ENCODE measurements at places on chromosomes 4 and X. TPM values are rescaled to one million over a fixed set of nuclear protein-coding genes. Genes with fewer than 3 reads are reported as not detected.

GRCh38 chr4:2296631-2297601, 35.0 kb upstream of the MXD4 start:
- DNase-seq: no peak

The RS1 gene
- not detected for polyA plus RNA-seq

DNA sequence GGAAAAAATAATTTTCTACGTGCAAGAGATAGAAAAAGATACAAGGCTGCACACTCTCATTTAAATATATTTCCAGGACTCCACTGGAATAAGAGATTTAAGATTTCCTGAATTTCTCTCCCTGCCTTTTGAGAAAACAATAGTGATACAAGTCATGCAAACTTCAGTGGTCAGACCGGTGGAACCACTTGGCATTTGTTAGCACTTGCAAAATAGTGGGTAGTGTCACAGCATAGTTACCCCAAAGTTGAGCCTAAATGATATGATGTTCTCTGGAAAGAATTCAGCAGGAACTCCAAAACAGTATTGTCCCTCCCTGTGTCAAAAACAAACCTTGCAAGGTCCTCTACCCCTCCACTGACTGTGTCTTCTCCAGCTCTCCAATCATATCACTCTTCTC, 102.3 kb downstream of the ANKRD50 start:
- no peak for DNase-seq

- no peak for DNase-seq
Observed at GRCh38 chr4:135732448-135732847, 1530.9 kb upstream of the PABPC4L start.

DNA sequence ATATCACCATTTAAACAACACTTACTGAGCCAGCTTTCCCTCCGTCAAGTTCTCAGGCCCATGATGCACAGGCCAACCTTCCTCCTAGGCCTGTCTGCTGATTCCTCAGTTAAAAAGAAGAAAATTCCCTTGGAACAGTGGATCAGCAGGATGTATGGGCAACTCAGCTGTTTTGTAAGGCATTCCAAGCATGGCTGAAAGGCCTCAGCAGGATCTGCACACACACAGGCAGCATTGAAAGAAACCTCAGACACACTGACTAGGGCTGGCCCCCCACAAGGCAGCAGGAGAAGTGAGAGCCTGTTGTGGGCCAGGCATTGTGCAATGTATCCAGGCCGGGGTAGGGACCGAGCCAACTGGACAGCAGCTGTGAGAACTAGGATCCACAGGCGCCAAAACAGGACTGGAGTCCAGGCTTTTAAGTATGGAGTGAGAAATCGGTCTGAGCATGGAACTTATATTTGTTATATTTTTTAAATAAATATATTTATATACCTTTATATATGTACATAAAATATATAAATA, 171.4 kb downstream of the NWD2 start:
- no peak for DNase-seq

- DNase-seq: no peak
Observed at GRCh38 chr4:81723019-81723884, 251.5 kb upstream of the RASGEF1B start.

- DNase-seq: no peak
Observed at GRCh38 chrX:129227366-129227765, 295.9 kb downstream of the SMARCA1 start.

- DNase-seq: no peak
Observed at GRCh38 chr4:73421708-73422457, 14.1 kb upstream of the AFP start.

DNA sequence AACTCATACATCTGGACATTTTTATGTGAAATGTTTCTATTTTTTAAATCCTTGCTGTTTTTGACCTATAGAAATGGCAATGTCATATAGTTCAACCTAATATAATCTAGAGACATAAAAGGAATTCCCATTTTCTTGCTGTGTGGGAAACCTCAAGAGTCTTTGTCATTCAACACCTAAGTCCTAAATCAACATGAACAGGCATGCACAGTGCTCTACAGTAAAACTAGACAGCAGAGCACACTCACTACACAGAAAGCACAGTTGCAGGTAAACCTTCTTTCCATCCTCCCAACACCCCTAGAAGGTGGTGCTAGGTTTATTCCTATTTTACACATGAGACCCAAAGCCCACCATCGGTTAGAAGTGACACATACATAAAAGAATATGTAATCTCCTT, 79.1 kb upstream of the C1QTNF7 start:
- DNase-seq: no peak

DNA sequence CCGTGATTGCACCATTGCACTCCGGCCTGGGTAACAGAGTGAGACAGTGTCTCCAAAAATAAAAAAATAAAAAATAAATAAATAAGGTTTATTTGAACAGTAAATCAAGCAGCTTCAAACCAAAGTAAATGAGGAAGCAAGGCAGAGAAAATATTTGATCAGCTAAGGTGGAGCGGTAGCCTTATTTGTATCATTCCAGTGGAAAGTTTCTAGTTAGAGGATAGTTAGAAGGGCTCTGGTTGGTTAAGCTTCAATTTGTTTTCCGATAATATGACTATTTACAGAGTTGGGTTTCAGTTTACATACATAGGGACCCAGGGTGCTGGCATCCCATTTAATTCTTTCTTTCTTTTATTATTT, 21.8 kb upstream of the OPHN1 start:
- DNase-seq: no peak

The AMTN gene
- polyA plus RNA-seq: not detected

The COX7B2 gene
- polyA plus RNA-seq: not detected

- DNase-seq: no peak
Observed at GRCh38 chr4:106715825-106716224, 320.3 kb downstream of the DKK2 start.

The PASD1 gene
- not detected for polyA plus RNA-seq

The STK32B gene
- 0.29 TPM for polyA plus RNA-seq

The PNMA3 gene
- polyA plus RNA-seq: 3.4 TPM

The ZNF630 gene
- polyA plus RNA-seq: 3.5 TPM

- DNase-seq: no peak
Observed at GRCh38 chrX:110338935-110339334, 19.7 kb upstream of the RTL9 start.

DNA sequence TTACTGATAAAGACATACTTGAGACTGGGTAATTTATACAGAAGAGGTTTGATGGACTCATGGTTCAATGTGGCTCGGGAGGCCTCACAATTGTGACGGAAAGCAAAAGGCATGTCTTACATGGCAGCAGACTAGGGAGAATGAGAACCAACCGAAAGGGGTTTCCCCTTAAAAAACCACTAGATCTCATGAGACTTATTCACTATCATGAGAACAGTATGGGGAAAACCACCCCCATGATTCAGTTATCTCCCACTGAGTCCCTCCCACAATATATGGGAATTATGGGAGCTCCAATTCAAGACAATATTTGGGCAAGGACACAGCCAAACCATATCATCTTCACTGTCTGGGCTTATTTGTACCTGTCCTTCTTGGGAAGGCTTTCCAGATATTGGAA, 22.8 kb upstream of the MUC7 start:
- DNase-seq: no peak

The CLDN2 gene
- polyA plus RNA-seq: 6.2 TPM

GRCh38 chrX:105634180-105634579, 188.2 kb upstream of the NRK start:
- no peak for DNase-seq

GRCh38 chr4:153034681-153035080, 98.6 kb downstream of the FHDC1 start:
- DNase-seq: no peak

- peak; percentile 70 for DNase-seq
Observed at GRCh38 chr4:183261953-183262775, 57.9 kb downstream of the CLDN22 start.

The HTATSF1 gene
- polyA plus RNA-seq: 129 TPM

DNA sequence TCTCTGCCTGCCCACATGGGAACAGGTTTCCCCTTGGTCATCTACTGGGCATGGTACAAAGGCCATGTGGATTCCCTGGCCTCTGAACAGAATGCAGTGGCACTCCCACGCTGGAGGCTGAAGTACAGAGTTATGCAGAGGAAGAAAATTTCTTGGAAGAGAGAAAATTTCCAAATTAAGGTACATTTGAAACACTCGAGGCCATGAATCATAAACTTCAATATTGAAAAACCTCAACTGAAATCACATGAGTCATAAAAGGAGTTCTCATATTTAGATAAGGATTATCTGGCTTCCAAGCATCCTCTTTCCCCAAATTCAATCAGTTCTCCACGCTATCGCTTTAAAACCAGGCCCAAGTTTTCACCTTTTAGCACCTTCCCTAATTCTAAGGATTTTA, 28.1 kb upstream of the TXK start:
- no peak for DNase-seq

The PHOX2B gene
- polyA plus RNA-seq: 3.3 TPM

DNA sequence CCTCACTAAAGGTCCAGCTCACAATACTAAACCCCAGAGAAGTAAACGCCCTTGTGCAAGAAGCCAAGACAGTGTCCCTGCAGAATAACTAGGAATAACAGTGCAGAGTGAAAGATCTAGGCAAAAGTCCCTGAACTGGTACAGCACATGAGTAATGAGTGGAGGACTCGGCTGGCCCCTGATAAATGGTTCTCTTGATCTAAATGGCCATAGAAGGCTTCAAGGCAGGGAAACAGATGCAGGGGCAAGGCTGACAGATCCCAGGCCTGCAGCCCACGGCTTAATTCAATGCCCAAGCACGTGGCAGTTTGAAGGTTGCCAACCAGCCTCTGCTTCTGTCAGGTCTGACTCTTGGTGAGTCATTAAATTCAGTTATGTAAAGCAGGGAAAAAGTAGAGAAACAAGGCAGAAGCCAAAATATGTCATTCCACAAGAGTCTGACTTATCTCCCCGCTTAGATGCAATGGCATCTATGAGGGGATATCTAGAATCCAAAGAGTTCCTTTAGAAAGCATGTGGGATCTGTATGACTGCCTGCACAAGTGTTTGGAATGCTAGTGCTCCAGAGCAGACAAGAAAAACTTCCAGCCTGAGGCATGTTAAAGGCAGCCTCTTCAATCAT, 121.3 kb downstream of the PRDM5 start:
- peak; percentile 85 for DNase-seq

GRCh38 chr4:94827481-94828110, 69.8 kb downstream of the BMPR1B start:
- no peak for DNase-seq

DNA sequence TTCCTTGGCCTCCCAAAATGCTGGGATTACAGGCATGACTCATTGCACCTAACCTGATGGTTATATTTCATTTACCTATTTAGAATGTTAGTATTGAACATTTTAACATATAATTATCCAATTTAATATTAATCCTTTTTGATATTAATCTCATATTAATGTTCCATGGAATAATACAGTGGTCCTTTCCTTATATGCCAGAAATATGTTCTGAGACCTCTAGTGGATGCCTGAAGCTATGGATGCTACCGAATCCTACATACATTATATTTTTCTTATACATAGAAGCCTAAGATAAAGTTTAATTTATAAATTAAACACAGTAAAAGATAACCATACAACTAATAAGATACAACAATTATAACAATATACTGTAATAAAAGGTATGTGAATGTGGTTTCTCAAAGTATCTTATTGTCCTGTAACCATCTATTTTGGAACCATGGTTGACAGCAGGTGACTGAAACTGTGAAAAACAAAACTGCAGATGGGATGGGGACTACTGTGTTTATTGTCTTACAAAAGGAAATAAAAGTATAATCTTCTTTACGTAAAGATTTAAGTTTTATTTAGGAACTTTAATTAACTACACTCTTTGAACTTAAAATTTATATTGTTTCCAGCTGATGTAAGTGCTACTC, 431.4 kb downstream of the GRID2 start:
- no peak for DNase-seq

GRCh38 chr4:78056265-78057129, 626 bp upstream of the FRAS1 start:
- DNase-seq: peak; percentile 76
